ENCODE measurements at places on chromosomes 6 and 20. TPM values are rescaled to one million over a fixed set of nuclear protein-coding genes. Genes with fewer than 3 reads are reported as not detected.

- no peak for DNase-seq
Observed at GRCh38 chr6:6616656-6617055, 28.1 kb downstream of the LY86 start.

DNA sequence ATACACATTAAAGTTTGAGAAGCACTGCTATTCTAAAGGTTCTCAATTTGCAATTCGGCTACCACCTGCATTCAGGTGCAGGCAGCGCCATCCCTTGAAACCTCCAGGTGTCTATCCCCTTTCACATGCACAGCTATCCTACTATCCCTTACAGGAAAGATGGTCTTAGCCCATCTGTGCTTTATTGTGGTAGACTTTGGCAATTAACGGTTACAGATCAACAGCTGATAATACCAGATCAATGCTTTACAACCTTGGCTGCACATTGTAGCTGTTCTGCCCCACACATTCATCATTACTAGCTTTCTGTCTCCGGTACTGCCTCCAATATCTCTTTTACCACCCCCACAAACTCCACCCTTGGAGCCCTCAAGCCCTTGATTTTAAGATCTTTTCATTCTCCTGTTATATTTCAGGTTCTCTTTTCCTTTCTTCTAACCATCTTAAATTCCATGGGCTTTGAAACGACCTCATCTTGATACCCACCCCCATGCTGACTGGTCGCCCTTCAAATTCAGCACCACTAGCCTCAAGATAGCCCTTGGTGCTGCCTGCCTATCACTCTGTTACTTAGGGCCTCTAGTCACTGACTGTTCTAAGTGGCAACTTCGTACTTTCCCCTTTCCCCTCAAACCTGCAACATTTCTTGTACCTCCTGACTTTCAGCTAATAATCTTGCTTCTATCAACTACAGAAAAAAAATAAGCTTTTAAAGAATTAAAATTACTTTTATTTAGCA is 50.8 kb downstream of the SPTLC3 start:
- no peak for DNase-seq

DNA sequence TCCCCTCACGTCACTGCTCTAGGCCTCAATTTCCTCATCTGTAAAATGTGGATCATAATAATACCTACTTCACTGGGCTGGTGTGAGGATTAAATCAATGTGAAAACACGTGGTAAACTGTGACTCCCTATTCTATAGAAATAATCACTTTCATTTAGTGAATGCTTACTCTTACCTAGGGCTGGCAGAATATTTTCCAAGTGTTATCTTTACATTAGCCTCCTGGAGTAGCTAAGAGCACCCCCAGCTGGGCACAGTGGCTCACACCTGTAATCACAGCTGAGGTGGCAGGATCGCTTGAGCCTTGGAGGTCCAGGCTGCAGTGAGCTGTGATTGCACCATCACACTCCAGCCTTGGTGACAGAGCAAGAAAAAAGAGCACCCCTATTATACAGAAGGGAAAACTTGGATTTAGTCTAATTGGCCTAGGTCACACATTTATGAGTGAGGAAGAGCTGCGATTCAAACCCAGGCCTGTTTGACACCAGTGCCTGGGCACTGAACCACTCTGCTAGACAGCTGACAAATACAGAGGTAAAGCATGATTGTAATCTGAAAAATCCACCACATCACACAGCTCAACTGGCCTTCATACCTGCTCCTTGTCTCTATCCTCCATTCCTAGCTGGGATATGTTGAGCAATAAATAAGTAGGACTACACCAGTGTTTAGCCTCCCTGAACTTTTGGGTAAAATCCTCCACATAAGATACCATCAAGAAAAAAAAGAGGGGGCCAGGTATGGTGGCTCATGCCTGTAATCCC is 1.4 kb upstream of the SNTA1 start:
- DNase-seq = no peak

The THEMIS gene
- 53.9 TPM for total RNA-seq

The VTA1 gene
- total RNA-seq = 17.0 TPM

The DSP gene
- 0.05 TPM for total RNA-seq

Measured in T-helper 17 cell (primary cell).